ENCODE measurements at places on chromosomes 2 and 18.
A peak's percentile ranks its signal among the peaks of the same experiment; 100 is the strongest.

DNA sequence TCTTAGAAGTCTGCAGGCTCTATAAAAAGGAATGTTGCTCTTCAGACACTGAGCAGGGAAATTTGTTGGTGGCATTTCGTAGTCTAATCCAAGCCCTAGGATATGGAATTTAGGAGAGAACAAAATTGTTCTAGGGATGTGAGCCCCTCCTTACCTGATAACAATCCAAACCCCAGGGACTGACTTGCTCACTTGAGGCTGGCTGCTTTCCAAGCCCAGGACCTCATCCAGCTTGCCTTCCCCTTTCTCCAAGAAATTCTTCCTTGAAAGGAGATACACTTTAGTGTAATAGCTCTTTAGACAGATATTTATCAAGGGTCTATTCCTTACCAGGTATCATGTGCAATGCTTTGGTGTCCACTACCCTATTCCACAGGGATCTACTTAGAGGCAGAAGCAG, 279.8 kb downstream of the C1D start:
- DNase-seq: no peak

DNA sequence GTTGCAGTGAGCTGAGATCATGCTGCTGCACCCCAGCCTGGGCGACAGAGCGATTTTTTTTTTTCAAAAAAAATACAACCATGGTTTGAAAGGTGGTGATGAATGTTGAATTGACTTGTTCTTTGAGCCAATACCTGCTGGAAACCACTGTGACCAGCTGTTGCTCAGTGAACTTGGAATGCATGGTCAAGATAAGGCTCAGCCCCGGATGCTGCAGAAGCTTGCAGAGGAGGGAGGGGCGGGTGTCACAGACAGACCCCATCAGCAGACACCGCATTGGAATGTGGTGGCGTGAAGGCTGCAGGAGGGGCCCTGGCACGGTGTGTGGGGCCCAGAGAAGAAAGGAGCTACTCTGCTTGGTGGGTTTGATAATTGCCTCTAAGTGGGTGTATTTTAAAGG, 91.6 kb downstream of the ITGB1BP1 start:
- peak; percentile 52 for DNase-seq

DNA sequence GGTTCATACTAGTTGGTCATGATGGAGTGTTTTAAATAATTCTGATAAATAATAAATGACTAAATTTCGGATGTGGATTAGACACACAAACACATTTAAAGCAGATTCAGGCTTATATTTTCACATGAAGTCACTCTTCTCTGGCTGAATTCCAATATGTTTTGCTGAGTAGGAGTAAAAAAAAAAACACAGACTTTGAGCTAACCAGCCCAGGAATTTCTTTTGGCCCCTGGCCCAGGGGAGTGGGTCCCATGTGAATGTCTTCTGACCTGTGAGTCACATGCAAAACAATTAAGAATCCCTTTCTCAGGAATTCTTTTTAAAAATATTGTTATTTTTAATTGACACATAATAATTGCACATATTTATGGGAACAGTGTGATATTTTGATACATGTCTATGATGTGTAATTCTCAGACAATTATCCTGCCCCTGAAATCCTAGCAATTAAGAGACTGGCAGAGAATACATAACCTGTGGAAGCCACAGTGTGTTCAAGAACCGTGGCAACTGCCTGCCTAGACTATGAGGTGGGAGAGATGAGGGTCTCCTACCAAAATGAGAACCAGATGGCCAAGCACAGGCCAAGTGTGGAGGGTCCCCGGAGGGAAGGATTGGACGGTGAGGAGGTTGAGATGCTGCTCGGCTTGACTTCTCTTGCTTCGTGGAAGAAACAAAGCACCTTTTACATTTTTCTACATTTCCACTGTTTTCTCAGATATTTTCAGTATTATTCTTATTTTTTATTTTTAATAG, 236.4 kb downstream of the PIEZO2 start:
- DNase-seq: peak; percentile 93

DNA sequence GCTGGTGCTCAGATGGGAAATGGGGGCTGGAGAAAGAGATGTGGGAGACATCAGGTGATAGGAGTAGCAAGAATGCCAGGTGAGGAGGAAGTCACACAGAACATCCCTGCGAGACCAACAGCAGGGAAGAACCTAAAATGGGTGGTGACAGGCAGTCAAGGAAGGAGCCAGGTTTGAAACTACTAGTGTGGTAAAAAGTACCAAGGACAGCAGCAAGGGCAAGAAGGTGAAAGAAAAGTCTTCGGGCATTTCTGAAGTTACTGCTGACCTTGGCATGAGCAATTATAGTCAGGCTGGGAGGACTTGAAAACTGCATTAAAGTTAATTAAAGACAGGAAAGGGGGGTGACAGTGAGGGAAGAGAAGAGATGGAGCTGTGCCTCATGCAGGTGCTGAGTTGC, 410.4 kb downstream of the RAD51AP2 start:
- DNase-seq: no peak

GRCh38 chr2:68762665-68763064, 28.1 kb downstream of the ARHGAP25 start:
- DNase-seq: peak; percentile 52

- peak; percentile 1 for DNase-seq
These were observed 413.8 kb downstream of the RAD51AP2 start for GRCh38 chr2:17104454-17104853.

DNA sequence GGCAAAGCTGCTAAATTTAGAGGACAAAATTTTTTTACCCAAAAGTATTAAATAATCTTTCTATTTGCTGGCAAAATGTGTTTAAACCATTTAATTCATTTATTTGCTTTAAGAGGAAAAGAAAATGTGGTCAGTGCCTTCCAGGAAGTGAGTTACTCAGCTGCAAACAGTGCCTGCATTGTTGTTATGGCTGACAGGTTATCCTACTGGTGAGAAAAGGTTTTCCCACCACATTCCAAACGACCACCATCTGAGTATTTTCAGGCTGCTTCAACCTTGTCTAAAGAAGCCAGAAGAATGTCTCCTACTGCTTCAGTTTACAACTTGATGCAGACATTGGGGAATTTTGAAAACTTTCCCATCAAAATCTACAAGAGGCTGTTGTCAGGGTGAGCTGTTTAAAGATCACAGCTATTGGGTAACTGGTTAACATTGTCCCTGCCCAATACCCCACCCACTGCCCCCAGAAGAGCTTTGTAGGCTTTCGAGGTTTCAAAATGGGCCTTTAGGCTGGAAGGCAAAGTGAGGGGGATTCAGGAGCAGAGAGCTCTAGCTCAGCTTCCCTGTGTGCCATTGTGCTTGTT, 461.3 kb upstream of the FANCL start:
- DNase-seq: no peak

GRCh38 chr2:127365211-127365643, 22.5 kb downstream of the MAP3K2 start:
- no peak for DNase-seq

- DNase-seq: peak; percentile 3
These were observed 33.7 kb downstream of the GFPT1 start for GRCh38 chr2:69353360-69353759.

GRCh38 chr2:67255933-67256615, 141.1 kb upstream of the ETAA1 start:
- peak; percentile 90 for DNase-seq

- no peak for DNase-seq
These were observed 22.0 kb upstream of the INHBB start for GRCh38 chr2:120323807-120324399.

GRCh38 chr2:149330127-149331022, at the start of gene LYPD6:
Gene LYPD6 (plus strand): TSS chr2:149330587. CDS start chr2:149437709, 107,122 bp downstream.
- peak; percentile 14 for DNase-seq

DNA sequence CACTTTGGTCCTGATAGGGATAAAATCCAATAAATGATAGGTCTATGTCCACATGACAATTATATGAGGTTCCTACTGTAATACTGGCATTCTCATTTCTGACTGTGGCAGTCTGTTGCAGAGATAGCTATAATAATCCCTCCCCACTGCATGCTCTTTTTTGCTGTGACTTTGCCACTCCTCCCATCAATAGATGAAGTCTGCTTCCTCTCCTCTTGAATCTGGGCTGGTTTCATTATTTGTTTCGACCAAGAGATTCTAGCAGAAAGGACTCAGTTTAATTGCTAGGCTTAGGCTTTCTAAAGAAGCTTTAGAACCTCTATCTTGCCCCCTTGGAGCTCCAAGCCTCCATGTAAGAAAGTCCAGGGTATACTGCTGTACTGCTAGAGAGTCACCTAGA, 23.3 kb upstream of the CREB1 start:
- no peak for DNase-seq

GRCh38 chr2:188973641-188974040, 532 bp upstream of the COL3A1 start:
- DNase-seq: no peak

DNA sequence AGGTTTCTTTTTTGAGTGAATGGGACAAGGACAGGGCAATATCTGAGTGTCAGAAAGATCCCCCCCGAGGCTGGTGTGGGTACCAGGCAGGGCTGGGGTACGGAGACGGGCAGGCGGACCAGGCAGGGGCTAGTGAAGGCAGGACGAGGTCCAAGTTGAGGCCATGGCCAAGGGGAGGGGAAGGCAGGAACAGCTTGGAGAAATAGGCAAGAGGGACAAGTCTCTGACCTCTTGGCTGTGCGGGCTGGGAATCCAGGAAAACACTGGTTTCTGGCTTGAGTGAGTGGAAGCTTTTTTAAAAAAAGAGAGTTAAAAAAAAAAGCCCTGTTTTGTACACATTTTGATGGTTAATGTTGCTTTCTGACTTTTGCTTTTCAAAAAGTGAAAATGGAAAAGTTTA, 30.3 kb downstream of the ASAP2 start:
- DNase-seq: no peak

DNA sequence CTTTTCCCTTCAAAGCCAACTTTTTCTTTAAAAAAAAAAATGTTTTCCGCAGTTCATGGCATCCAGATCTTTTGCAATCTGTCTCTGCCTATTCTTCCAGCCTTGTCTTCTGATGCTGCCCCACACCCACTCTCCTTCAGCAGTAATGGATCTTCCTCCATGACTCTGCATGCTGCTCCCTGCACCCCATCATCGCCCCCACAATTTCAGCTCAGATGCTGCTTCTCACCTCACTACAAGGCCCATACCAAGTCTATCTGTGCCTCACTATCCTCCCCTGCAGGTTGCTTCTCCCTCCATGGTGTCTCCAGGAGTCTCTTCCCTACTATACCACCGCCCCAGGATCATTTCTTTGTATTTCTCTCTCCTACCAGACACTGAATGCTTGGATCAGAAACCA, 260.6 kb downstream of the ANAPC1 start:
- DNase-seq: no peak

- DNase-seq: no peak
These were observed 450.7 kb upstream of the PIK3C3 start for GRCh38 chr18:41504316-41504715.

- no peak for DNase-seq
These were observed 15.3 kb upstream of the IL36G start for GRCh38 chr2:112962308-112963175.

DNA sequence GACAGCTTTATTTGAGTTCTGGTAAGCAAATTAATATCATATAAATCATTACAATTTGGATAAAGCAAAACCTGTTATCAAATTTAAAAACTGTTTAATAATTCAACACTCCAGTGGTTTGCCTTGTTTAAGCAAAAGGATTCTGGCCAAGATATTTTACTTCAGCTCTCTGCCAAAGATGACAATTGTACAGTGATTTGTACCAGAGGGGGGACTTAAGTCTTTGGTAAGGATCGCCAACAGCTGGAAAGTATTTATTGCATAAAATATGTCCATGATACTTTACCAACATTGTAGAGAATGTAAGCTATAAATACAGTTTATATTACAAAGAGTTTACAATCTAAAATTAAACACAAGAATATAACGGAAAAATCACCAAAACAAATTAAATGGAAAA, 13.8 kb downstream of the PREPL start:
- DNase-seq: no peak

- DNase-seq: peak; percentile 28
These were observed 572 bp downstream of the INPP4A start for GRCh38 chr2:98445177-98445682.

- DNase-seq: peak; percentile 46
These were observed 33.1 kb upstream of the SMAD7 start for GRCh38 chr18:48983793-48984437.

GRCh38 chr2:135709992-135710391, 31.7 kb upstream of the UBXN4 start:
- DNase-seq: peak; percentile 62

- DNase-seq: peak; percentile 78
These were observed 82.4 kb upstream of the TGIF1 start for GRCh38 chr18:3367491-3368091.

GRCh38 chr2:45946023-45946422, 294.5 kb downstream of the PRKCE start:
- peak; percentile 80 for DNase-seq

- no peak for DNase-seq
These were observed 2.6 kb downstream of the NAPG start for GRCh38 chr18:10528439-10528838.

- no peak for DNase-seq
These were observed 621.4 kb downstream of the NYAP2 start for GRCh38 chr2:226020956-226021355.

- DNase-seq: no peak
These were observed 205.1 kb downstream of the CTIF start for GRCh38 chr18:48743886-48744285.

GRCh38 chr18:52395146-52395852, 55.3 kb downstream of the DCC start:
- no peak for DNase-seq

DNA sequence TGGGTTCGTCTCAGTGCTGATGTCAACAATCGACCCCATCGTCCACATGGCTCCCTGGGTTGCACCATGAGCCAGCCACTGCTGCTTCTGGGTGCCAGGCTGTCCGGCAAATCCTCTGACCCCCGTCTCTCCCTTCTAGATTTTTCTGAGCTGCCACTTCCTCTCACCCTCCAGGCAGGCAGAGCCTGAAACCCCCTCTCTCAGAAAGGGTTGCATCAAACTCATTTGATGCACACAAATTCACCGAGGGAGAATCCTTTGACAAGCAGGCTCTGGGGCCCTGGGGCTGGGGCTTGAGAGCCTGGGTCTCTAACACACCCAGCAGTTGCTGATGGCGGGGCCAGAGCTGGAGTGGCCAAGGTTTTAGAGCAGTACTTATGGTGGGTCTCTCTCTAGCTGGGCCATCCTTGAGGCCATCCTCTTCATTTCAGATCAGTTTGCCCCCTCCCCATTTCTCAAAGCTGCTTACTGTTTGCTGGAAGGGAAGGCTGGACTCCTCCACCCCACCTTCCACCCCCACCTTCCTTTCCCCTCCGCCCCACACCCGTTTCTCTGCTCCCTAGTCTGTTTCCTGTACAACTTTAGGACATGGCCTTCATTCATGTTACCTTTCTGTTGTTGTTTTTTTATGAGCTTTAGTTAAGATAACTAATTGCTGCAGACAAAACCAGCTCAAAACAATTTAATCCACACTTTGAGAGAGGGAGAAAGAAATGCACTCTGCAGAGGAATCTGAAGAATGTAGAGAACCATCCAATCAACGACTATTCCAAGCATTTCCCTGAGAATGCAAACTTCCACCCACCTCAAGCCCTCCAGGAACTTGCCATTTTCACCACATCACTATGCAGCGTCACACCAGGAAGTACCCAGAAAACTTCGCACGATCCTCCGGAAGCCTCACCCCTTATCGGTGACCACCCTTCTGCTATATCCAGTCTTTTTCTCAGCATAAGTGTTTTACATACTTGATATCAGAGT, 69.5 kb downstream of the ARL4C start:
- DNase-seq: peak; percentile 93

Measured in cardiac fibroblast (primary cell).